ENCODE measurements at places on chromosomes 1 and 21. TPM values are rescaled to one million over a fixed set of nuclear protein-coding genes. Genes with fewer than 3 reads are reported as not detected.
A peak's percentile ranks its signal among the peaks of the same experiment; 100 is the strongest.

DNA sequence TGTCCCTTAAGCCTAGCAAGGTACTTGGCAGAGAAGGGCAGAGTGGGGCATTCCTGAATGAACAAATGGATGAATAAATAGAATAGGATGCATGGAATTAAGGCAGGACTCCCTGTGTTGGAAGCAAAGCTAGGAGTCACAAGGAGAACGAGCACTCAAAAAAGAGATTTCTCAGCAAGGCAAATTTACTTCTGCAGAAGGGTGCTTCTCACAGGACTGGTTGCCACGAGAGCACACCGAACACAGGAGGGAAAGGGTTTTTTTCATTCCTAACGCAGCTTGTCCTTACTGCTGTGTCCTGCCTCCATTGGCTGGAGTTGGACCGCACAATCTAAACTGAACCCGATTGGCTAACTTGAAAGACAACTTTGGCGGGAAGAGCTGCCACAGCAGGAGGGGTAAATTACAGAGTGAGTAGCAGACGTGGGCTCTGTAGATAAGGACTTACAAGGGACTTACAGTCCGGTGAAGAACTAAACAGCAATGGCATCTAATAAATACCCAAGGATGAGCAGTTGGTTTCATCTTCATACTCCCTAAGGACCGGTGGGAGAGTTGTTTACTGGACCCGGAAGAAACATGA, 52.4 kb downstream of the KIF26B start:
- no peaks in the 10 kb centered on the region for H3K36me3 ChIP-seq
- no peak overlapping the region for H3K4me3 ChIP-seq
- H3K27ac ChIP-seq: no peak overlapping the region
- H3K27me3 ChIP-seq: no peaks in the 10 kb centered on the region
- H3K4me1 ChIP-seq: no peaks in the 10 kb centered on the region

Gene CD1E
- 2.6 TPM for total RNA-seq

GRCh38 chr1:901108-901859, 22.4 kb upstream of the SAMD11 start:
- H3K4me3 ChIP-seq: no peak overlapping the region
- H3K27ac ChIP-seq: no peak overlapping the region
- no peak for DNase-seq
- H3K4me1 ChIP-seq: peaks cover 19% of the 10 kb centered on the region
- H3K27me3 ChIP-seq: peaks cover 27% of the 10 kb centered on the region

DNA sequence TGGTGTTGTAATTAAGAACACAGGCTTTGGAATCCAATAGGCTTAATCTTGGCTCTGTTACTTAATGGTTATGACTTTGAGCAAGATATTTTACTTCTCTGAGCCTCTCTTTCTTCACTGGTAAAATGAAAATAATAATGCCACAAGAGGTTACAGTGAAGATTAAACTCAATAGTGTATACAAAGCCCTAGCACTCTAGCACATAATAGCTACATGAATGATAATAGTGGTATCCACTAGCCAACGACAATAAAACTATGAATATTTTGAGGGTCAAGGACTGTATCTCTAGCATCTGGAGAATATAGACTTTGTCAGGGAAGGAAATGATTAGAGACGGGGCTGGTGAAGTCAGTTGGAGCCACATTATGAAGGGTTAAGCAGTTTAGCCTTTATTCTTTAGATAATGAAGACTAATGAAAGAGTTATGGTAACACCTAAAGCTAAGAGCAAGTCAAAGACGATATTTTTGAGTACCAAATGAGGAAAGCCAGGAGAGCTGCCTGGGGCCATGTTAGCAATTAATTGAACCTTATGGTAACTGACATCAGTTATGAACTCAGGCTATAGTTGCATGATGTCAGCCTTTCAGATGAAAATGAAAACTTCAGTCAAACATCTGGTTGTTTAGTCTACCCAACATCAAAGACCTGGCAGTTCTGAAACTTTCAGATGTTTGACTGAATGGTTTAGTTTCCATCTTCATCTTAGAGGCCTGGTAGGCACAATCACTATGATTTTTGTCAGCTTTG, 32.8 kb upstream of the RNF11 start:
- no peak for DNase-seq
- no peak overlapping the region for H3K27ac ChIP-seq
- no peaks in the 10 kb centered on the region for H3K36me3 ChIP-seq
- H3K4me3 ChIP-seq: no peak overlapping the region
- H3K27me3 ChIP-seq: no peaks in the 10 kb centered on the region
- H3K4me1 ChIP-seq: no peaks in the 10 kb centered on the region

Gene CASQ1
- total RNA-seq: 0.27 TPM

DNA sequence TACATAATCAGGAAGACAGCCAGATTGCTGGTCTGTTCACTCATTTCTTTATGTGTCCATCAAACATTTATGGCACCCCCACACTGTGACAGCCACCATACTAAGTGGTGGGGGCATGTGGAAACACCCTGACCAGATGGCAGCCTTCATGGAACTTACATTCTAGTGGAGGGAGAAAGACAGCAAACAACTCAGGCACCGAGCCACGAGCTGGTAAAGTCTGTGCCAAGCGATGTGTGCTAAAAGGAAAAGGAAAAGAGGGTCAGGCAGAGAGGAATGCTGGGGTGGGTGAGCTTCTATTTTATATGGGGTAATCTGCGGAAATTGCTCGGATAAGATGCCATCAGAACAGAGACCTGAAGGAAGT, 33.2 kb upstream of the CD2 start:
- DNase-seq: no peak
- peaks cover 4% of the 10 kb centered on the region for H3K4me1 ChIP-seq
- no peak overlapping the region for H3K27ac ChIP-seq

DNA sequence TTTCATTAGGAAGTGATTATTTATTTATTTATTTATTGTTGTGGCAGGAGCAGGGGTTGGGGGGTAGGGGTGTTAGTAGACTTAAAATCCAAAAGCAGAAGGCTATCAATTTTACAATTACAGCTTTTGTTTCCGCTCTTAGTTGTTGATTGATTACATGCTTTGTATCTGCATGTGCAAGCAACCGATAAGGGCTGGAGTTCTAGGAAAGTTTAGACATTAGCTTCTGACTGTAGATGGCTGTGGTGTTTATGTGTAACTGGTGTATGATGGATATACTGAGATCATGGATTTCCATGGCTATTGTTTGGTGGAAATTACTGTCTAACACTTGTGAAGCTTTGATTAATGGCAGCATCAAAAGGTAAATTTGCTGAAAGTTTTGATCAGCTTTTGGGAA, 2.8 kb downstream of the ST6GALNAC5 start:
- no peak for DNase-seq
- H3K4me1 ChIP-seq: peaks cover 23% of the 10 kb centered on the region
- H3K36me3 ChIP-seq: no peaks in the 10 kb centered on the region
- H3K27me3 ChIP-seq: peaks cover 39% of the 10 kb centered on the region
- no peak overlapping the region for H3K27ac ChIP-seq

Gene AGTRAP
- total RNA-seq: 64.5 TPM

Gene SPRR3
- total RNA-seq: not detected

- no peak overlapping the region for H3K27ac ChIP-seq
- no peaks in the 10 kb centered on the region for H3K36me3 ChIP-seq
- no peaks in the 10 kb centered on the region for H3K27me3 ChIP-seq
- no peak overlapping the region for H3K4me3 ChIP-seq
- DNase-seq: no peak
- H3K4me1 ChIP-seq: no peaks in the 10 kb centered on the region
Measured at GRCh38 chr1:76190749-76191424, 116.3 kb downstream of the ST6GALNAC3 start.

DNA sequence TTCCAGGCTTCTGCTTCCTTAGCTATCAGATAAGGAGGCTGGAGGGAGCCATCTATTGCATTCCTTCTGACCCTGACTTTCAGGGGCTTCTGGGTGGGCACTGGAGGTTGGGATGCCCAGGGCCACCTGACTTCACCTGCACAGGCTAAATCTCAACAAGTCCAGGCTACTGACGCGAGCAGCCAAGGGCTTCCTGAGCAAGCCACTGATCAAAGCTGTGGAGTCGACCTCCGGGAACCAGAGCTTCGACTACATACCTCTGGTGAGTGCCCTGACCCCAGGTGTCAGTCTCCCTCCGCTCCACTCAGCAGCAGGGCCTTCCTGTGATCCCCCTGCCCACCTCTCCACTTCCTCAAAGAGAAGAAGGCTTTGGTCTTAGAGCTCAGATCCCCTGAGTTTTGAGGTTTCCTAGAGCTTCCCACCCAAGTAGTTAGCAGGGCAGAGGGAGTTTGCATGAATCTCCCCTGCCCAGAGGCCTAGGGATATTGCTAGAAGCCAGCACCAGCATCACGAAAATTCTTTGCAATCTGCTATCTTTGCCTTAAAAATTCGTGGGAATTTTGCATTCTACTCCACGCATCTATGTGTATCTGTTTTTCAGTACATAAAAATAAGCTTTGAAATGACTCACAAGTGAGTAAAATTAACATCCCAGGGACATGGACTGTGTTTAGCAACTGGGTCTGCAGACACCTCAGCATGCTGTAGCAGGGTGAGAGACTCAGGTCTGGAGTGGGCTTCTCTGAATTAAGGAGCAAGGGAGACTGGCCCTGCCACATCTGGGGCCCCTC, 61.4 kb downstream of the VWA5B1 start:
- no peaks in the 10 kb centered on the region for H3K27me3 ChIP-seq
- no peak for DNase-seq
- no peaks in the 10 kb centered on the region for H3K36me3 ChIP-seq
- H3K4me1 ChIP-seq: no peaks in the 10 kb centered on the region

DNA sequence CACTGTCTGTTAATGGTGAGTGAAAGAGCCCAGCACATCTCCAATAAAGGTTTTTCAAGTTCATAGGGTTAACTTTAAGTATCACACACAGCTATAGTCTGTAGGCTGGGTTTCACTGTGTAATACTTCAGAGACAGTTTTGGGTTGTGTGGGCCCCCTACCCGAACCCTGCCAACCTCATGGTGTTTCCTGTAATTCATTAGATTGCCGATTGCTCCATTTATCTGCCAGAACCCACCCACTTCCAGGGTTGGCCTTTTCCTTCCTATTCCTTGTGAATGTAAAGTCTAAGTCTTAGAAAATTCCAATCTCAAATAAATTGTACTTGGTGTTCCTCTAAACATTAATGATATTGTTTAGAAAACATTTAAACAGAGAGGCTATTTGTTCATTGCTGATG, 43.6 kb downstream of the CTTNBP2NL start:
- no peak for DNase-seq
- H3K4me1 ChIP-seq: peaks cover 53% of the 10 kb centered on the region
- H3K4me3 ChIP-seq: no peak overlapping the region

DNA sequence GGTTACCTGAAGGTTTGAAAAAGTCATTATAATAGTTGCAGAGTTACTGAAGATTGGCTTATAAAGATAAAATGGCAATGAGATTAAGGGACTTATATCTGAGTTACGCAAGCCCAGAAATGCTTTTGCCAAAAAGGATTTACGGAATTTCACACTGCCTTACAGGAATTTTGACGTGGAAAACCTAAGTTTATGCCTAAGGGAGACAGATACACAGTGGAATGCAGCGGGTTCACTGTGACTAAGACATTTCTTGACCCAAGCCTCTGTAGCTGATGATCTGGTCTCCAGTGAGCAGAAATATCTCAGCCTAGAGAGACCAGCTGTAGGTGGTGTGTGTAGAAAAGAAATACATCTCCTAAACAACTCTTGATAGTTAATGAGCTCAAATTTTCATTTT, 10.1 kb upstream of the EXO1 start:
- H3K27ac ChIP-seq: no peak overlapping the region
- no peaks in the 10 kb centered on the region for H3K4me1 ChIP-seq
- H3K36me3 ChIP-seq: no peaks in the 10 kb centered on the region
- no peak for DNase-seq

GRCh38 chr1:208093754-208094719, 150.1 kb downstream of the PLXNA2 start:
- peaks cover 7% of the 10 kb centered on the region for H3K4me1 ChIP-seq
- no peak overlapping the region for H3K27ac ChIP-seq
- no peaks in the 10 kb centered on the region for H3K27me3 ChIP-seq
- no peak overlapping the region for H3K4me3 ChIP-seq

- no peaks in the 10 kb centered on the region for H3K27me3 ChIP-seq
- H3K4me1 ChIP-seq: no peaks in the 10 kb centered on the region
- no peak overlapping the region for H3K27ac ChIP-seq
- no peaks in the 10 kb centered on the region for H3K36me3 ChIP-seq
- no peak overlapping the region for H3K4me3 ChIP-seq
Measured at GRCh38 chr1:180358649-180359048, 128.6 kb downstream of the LHX4 start.

Gene KCNA3
- 19.4 TPM for total RNA-seq

Gene CFHR5
- total RNA-seq: not detected

Gene KRTAP11-1
- total RNA-seq: not detected

DNA sequence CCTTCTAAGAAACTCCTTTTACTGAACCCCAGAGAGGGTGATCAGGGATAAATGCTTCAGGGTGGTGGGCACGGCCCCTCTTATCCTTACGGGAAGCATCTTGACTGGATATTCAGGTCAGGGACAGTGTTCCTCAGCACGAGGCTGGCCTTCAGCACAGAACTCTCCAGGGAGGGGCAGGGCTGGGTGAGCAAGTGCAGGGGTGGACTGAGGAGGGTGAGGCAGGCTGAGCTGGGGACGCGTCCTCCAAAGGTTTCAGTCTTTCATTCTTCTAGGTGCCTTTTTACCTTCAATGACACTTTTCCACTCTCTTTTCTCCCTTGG, 52.3 kb downstream of the RASSF5 start:
- no peak for DNase-seq
- H3K27me3 ChIP-seq: no peaks in the 10 kb centered on the region
- H3K27ac ChIP-seq: peak overlapping the region; percentile 75
- H3K4me3 ChIP-seq: peak overlapping the region; percentile 65

DNA sequence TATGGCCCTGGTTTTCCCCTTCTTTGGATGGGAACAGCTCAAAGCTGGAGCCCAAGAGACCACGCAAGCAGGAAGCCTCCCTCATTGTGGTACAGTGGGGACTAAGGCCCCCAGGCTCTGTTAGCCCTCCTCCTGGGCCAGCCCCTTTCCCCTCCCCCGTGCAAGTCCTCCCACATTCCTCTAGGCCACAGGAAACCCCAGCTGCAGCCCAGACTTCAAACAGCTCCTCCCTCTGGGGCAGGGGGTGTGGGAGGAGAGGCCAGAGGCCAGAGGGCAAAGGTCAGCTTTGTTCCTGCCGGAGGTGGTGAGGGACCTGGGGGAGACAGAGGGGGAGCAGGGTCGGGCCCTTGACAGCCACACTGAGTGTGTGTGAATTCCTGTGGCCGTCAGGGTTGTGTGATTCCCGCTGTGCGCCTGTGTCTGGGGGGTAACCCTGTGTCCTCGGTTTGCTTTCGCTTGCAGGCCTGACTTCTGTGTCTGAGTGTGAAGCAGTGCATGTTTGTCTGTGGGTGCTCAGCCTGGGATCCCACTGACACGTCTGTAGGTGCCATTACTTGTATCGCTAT, 3.4 kb upstream of the AHDC1 start:
- peaks cover 27% of the 10 kb centered on the region for H3K4me1 ChIP-seq
- H3K27me3 ChIP-seq: no peaks in the 10 kb centered on the region
- DNase-seq: no peak
- no peak overlapping the region for H3K4me3 ChIP-seq
- H3K27ac ChIP-seq: no peak overlapping the region

- peaks cover 11% of the 10 kb centered on the region for H3K4me1 ChIP-seq
- H3K36me3 ChIP-seq: no peaks in the 10 kb centered on the region
- no peaks in the 10 kb centered on the region for H3K27me3 ChIP-seq
- no peak overlapping the region for H3K27ac ChIP-seq
- no peak overlapping the region for H3K4me3 ChIP-seq
Measured at GRCh38 chr1:162625679-162626078, 6.6 kb upstream of the DDR2 start.
